ENCODE measurements at places on chromosomes 7 and 10.

DNA sequence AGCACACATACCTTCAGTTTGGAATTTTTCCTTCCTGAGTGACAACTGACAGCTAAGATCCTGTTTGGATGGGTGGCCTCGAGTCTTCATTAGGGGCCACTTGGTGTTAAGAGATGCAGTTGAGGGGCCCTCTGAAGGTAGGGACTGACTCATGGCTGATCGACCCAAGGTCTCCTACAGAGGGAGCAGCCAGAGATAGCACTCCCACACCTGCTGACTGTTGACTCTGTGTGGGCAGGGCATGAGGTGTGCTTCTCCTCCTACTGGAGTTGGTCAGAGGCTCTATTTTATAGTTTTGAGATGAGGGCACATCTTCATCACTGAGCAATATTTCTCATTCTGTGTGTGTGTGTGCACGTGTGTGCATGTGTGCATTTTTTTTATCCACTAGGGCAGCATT lies 378.8 kb upstream of the PODXL start:
- no peak for DNase-seq

DNA sequence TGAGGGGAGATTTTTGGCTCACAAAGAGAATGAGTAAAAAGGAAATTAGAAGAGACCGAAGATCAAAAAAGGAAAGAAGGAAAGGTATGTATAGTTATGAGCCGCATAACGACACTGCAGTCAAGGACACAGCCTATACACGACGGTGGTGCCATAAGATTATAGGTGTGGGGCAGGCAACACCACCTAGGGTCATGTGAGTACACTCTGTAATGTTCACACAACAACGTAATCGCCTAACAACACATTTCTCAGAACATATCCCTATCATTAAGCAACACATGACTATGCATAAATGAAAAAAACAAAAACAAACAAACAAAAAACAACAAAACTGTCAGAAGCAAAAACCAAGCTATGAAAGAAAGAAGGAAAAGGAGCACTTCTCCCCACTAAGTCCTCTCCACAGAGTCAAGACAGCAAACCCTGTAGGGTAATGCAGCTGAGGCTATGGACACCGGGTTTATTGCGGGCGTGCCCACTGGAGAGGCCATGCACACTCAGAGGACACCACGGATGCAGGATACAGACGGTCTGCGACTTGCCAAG lies 45.1 kb downstream of the PIP4K2A start:
- DNase-seq: no peak

- no peak for DNase-seq
These were observed 134.2 kb downstream of the PTN start for GRCh38 chr7:137209151-137209817.

DNA sequence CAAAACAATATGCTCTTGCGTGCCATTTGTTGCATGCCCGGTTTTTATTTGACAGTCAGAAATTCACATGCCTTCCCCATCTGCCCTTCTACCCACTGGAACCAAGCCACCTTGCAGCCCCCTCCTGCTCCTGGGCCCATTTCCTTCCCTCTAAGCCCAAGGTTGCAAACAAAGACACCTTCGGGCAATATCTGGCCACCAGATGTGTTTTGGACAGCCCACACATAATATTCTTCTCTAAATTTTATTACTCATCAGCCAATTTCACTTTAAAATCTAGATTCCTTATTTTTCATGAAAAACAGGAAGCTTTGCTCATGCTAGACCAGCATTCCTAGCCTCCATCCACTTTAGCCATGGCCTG lies 18.2 kb upstream of the C10orf105 start:
- no peak for DNase-seq

DNA sequence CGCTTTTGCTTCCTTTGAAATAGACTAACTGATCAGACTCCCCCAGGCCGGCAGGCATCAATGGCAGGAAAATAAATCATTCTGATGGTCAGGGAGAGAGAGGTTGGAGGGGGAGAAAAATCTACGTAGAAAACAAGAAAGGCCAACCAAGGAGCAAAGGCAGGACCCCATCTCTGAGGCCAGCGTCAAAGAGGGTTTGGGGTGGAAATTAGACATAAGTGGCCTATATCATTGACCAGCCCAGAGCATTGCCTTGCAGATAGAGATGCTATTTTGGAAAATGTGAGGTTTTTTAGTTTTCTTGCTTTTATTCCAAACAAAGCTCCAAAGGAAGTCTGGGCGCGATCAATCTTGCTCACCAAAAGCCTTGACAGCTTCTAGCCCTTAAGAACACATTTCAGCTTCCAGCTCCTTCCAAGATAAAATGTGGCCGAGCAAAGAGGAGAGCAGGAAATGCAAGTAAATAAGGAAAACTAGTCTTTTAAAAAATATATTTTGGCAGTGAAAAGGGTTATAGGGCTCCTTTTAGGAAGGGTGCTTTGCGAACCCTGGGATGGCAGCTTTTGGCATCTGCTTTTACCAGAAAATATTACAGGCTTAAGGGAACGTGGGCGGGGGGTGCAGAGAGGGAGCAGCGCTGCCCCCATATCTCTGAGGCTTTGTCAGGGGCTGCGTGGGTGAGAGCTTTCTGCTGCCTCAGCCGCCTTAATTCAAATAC lies 2.0 kb upstream of the HOXA2 start:
- no peak for DNase-seq

GRCh38 chr10:32207544-32207943 lies 139.4 kb downstream of the EPC1 start:
- DNase-seq: peak; percentile 2

DNA sequence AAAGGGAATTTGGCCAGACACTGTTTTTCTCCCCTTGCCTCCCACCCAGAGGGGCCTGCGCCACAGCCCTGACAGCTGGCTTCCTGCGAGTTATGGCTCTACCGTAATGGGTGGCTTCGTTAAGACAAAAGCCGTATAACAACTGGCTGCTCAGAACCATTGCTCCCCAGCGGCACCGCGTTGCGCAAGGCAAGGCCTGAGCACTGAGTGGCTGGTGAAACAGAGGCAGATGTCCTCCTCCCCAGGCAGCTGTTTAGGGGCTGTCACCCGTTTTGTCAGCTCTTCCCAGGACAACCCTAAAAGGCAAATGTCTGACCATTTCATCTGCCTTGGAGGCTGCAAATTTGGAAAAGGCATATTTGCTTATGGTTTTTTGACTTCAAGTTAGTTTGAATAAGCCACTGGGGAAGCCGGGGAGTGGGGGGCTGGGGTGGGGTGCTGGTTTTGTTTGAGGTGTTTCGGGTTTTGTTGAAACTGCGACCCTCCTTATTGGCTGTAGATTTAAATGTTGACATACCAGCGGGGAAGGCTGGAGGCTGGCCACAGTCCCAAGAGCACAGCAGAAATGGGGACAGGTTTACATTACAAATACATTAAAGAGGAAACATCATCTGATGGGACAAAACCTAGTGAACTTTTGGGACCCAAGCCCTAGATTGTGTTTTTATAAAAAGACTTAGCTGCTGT lies 681 bp upstream of the SPOCK2 start:
- DNase-seq: no peak

GRCh38 chr7:139065323-139065722 lies 29.5 kb upstream of the ZC3HAV1L start:
- DNase-seq: no peak

- no peak for DNase-seq
These were observed 67.1 kb downstream of the CDK14 start for GRCh38 chr7:90663176-90663575.

- DNase-seq: no peak
These were observed 16.3 kb downstream of the RBM33 start for GRCh38 chr7:155660758-155661093.

DNA sequence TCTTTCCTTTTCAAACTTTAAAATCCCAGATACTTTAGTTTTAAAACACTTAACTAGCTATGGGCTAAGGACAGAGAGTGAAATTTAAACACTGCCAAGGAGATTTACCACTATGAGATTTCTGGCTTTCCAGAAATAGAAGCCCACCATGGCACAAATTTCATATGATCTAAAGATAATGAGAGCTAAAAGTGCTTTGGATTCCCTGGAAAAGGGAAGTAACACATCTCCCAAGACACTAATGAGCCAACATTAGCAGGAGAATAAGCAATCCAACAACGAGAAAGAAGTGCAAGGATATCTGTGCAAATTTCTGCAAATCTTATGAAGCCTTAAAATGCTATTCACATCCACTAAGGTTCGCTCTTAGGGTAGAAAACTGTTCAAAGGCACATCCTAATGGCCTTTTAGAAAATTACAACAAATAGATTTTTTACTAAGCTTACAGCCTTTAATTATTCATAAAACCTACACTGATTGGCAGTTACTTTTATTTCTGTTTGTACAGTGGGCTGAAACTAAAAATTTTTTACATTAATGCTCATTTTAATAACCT lies 100.3 kb downstream of the RAPGEF5 start:
- DNase-seq: no peak

DNA sequence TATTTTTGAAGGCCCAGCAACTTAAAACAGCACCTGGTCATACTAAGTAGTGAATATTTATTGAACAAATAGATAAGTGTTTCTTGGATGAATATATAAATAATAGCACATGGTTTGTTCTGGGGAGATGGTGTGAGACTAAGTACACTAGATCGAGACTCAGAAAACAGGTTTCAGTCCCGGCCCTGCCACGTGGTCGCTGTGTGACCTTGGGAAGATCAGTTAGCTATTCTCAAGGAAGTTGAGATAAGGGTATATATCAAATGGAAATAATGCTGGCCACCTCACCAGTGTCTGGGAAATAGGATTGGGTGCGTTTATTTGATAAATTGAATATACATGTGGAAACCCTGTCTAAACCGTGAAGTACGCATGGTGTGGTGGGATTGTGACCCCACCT lies 354.6 kb downstream of the SDK1 start:
- DNase-seq: no peak

GRCh38 chr10:132294561-132295318 lies 13.0 kb downstream of the STK32C start:
- DNase-seq: no peak

DNA sequence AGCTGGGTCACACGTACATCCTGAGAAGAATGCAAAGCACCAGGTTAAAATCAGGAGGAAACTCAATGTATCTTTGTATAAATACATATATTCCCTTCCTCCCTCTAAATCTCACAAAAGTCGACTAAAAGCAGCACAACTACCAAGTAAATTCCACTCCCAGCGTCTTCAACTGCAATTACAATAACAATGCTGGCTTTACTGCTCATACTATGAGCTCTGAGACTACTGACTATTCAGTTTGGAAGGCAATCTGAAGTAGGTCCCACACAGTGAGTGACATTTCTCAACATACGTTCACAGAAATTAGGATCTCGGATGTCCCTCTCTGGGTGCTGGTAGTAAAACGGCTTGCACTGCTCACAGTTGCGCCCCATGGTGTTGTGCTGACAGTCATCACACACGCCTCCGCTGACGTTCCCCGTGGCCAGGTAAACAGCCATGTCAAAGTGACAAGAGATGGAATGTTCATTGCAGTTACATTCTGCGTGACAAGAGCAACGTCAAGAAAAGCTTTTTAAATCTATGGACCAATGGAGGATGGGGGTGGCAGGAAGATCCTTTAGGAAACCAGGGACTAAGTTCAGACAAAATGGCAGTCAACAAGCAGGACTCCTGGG lies 27.5 kb downstream of the LAMB1 start:
- no peak for DNase-seq

- no peak for DNase-seq
These were observed 319.7 kb downstream of the CXCL12 start for GRCh38 chr10:44064987-44065787.

- no peak for DNase-seq
These were observed 109.9 kb upstream of the ADO start for GRCh38 chr10:62694537-62695126.

DNA sequence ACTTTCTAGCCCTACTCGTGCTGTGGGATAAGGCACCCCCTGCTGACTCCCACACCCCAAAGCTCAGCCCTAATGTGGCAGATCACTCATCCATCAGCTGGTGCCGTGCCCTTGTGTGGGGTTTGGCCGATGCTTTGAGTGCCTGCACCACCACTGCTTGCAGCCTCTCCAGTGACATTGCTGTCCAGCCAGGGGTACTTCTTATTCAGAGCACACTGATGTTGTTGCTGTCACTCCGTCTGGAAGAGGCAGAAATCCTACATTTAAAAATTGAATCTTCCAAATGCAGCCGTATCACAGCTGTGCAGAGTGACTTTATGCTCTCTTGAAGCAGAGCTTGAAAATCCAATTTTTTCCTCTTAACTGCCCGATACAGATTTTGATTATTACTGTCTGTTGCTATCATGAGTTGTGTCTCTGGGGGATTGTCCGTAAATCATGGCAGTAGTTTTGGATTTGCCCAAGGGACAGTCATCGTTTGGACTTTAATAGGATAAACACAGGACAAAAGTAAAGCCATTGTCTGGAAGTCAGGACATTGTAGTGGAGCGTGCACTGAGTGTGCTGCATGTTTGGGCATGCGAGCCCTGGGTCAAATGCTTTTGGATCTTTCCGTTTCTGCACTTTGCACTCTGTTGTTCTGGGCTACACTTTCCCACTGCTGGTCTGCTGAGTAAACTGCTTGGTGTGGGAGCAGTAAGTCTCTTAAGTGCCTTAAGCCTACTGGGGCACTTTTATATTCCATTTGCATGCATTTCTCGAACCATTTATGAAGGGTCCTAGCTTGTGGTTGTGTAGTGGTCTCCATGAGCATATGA lies 128.2 kb downstream of the DOCK1 start:
- DNase-seq: no peak

DNA sequence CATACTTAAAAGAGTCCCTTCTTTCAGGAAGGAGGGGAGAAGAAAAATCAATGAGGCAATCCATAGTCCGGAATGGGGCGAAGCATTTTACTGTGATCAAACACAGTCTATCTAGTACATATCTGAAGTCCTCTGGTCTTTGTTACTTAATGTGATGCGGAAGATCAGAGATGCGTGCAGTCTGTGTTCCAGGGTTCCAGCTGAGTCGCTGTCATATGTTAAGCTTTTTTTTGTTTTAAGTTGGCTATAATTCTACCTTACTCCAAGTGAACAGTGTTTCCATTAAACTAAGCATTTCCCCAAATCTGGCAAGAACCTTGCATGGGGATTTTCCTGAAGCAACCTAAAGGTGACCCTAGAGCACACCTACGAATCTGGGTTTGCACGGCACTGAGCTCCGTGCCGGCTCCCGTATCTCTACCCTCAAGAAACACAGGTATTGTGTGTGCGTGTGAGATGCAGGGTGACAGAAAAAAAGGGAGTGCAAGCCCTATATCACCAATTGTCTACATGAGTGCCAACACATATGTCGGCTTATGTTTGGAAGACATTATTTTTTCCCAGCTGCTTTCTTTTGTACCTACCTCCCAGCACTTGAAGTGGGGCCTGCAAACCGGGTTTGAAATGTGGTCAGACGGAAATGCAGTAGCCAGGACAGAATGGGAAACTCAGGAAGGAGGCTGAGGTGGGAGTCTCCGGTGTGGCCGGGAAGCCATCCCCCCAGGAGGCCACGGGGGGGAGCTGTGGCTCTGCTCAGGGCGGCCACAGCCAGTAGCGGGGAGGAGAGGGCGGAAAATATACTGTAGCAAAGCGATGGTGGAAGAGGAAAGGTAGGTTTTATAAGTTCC lies 435.8 kb upstream of the MGMT start:
- peak; percentile 9 for DNase-seq

- DNase-seq: no peak
These were observed 400.7 kb upstream of the FOXK1 start for GRCh38 chr7:4281231-4281993.

DNA sequence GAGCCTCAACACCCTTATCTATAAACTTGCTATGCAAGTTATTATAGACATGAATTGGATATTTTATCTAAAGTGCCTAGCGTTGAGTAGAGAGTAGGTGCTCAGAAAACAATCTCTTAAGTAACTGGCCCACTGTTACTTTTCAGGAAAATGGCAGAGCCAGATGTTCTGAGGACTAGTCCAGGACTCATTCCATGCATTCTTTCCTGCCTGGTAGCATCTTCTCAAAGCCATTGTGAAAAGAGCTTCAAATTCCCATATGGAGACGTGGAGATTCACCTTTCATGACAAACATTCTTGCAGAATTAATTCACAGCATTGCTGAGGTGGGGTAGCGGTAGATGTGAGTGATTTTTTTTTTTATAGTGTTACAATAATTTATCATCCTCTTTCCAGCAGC lies 35.9 kb upstream of the ITPRID1 start:
- no peak for DNase-seq

Data from stimulated activated CD8-positive, alpha-beta memory T cell treated with anti-CD3 and anti-CD28 coated beads, Interleukin-4, amount 100 ng/mL, for 4 hours (primary cell).